ENCODE measurements at places on chromosomes 2 and 18.

GRCh38 chr2:234479465-234479864 is 17.4 kb downstream of the ARL4C start:
- DNase-seq, result no peak

- DNase-seq, result no peak
These were observed 1.4 kb upstream of the ANXA4 start for GRCh38 chr2:69740502-69740951.

- DNase-seq, result no peak
These were observed 154.8 kb upstream of the ZNF236 start for GRCh38 chr18:76667603-76668002.

GRCh38 chr2:58120626-58121229 is 74.1 kb downstream of the VRK2 start:
- DNase-seq, result no peak

- DNase-seq, result peak; percentile 6
These were observed 382.2 kb upstream of the TRIB2 start for GRCh38 chr2:12334412-12334966.

DNA sequence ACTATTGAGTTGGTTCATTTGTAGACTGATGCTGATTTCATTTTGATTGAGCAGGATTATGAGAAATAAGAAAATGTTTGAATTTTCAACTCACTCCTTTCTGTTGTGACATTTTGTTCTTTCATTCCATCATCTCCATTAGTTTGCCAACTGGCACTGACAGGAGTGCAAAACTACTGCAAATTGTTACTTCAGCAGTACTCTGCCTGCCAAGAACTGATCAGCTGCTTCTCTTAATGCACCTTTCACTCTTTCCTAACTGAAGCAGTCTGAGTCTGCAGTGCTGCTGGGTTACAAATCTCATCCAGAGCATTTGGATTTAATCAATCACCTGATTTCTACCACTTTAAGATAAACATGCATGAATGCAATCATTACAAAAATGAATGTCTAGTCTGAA is 70.9 kb downstream of the TMEFF2 start:
- DNase-seq, result no peak

- DNase-seq, result no peak
These were observed 110.5 kb upstream of the ZSWIM2 start for GRCh38 chr2:186959486-186959885.

DNA sequence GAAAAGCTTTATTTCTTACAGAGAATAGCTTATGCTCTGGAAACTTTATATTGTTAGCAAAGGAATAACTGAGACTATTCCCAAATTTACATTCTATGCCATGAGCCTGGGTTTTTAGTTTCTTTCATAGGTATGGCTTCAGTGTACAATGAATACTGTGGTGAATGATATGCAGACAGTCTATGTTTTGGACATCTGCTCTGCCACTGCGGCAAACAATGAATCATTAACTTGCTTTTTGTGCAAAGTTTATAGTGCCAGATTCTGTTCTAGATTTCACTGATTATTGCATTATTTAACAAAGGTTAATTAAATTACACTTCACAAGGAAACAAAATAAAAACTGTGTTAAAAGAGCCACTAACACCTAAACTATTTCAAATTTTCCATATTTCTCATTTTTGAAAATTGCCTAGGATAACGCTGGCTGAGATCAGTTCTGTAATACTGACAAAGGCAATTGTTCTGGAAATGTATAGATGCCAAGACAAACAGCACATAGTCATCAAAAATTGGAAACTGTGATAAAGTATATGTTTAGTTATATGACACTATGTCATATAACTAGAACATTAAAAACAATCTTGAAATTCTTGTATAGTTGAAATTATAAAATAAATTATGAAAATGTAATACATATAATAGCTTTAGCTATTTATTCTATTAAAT is 74.7 kb downstream of the ITSN2 start:
- no peak for DNase-seq

GRCh38 chr2:165952085-165952484 is 1.5 kb downstream of the TTC21B start:
- DNase-seq, result no peak

DNA sequence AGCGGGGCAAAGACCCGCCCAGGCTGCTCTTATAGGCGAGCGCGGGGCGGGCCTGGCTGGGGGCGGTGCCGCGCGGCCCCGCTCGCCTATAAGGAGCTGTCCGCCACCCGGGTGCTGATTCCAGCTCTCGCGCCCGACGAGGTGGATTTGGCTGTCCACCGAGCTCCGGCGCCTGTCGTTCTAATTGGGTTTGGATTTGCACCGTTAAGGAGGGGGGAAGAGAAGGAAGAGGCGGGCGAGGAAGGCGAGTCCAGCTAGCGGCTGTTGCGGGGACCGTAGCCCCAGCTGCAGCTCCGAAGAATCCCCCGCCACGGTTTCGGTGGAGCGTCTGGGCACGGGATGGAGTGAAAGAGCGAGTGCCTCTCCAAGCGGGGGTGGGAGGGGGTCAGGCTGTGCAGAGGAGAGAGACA is at the start of gene CNTNAP5:
CNTNAP5 (plus strand) TSS at position 117 of the 410 bp plus-strand sequence. CDS start 364 bp downstream, outside the sequence.
- no peak for DNase-seq

GRCh38 chr2:101344137-101344536 is 35.6 kb upstream of the RNF149 start:
- no peak for DNase-seq

DNA sequence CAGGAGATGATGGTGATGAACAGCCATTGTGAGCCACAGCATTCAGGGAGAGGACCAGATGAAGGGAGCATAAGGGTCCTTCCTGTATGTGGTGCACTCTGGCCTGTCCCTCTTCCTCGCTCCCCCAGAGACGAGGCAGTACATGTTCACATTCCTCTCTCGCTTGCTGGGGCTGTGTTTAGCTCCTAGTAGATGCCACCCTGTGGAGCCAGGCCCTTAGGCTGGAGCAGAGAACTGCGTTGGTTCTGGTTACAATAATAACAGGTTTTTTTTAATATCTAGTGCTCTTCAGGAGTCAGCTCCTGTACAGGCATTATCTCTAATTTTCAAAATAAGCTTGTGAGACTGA is 171.1 kb upstream of the MYT1L start:
- DNase-seq, result no peak

- DNase-seq, result peak; percentile 30
These were observed 62.0 kb downstream of the CACNB4 start for GRCh38 chr2:152036611-152037469.

DNA sequence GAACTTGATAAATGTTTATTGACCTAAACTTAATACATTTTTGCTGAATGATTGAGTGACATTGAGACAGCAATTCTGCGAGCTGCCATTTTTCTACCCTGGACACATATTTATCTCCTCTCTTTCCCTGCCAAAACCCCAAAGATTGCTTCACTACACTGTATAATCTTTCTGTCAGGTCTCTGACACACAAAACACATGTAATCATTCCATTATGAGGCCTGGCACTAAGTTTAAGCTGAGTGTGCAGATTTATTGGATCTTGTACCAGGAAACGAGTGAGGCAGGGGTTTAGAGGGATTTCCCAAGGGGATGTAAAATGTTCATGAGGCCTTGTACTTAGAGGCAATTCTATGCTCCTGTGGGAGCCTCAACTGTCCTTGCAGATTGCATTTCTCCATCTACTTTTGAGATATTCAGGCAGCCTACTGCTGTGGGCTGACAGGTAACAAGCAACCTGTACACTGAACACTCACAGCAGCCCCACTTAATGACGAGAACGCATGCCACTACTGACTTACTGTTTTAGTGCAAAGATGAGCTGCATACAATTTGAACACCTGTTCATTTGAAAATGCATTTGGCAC is 13.7 kb upstream of the OSR1 start:
- no peak for DNase-seq

DNA sequence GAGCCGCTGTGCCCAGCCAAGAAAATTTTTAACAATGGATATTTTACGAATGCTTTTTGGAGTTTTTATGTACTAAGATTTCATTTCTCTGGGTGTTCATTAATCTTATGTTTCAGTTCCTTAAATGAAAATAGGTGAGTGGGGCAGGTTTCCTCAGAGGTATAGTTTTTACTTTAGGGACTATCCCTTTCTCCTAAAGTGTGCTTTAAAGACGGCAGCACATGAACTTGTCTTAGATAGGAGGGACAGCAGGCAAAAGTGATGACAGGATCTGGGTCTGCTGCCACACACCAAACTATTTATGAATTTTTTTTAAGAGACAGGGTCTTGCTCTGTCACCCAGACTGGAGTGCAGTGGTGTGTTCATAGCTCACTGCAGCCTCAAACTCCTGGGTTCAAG is 8.0 kb upstream of the REL start:
- no peak for DNase-seq

DNA sequence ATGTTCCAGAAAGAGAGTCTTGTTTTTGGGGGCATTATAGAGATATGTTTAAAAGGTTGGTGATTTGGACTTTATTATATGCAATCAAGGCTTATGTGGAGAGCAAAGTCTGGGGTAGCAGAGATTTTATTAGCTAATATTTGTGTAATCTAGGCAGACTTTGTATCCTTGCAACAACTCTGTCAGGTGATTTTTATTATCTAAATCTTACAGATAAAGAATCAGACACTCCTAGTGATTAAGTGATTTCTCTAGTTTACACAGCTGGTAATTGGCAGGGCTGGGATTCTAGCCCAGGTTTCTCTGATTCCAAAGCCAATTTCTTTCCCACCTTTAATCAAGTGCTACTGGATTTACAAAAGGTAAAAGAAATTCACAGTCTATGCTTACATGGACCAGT is 33.3 kb upstream of the NCK2 start:
- DNase-seq, result no peak

DNA sequence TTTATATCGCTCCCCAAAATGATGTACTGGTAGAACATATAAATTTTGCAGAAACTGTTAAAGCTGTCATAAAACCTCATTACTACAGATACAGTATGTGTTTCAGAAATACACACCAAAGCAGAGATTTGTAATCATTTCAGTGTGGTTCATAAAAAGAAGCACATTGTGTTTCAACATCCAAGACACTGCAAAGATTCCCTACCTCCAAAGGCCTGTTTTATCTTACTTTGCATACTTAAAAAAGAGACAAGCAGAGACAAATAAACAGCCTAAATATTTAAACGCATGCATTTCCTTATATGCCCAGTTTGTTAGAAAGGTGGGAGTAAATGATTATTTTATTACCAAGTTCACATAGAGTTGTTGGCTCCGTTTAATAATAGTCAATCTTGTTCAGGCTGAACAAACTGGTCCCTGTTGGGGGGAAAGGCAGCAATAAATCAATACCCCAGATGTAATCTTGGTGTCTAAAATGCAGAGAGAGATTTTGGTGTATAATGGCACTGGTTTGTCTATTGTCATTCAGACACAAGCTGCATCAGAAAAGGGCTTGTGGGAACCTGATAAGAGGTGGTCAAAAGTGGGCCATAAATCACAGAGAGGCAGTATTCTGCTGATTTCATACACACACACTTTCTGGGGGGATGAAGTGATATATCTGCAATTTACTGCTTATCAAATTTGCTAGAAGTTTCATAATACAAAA is 321.4 kb upstream of the ETAA1 start:
- DNase-seq, result no peak
